HuH-7.5 (cell line): ENCODE measurements at places on chromosomes 7 and 10.

GRCh38 chr7:55657654-55658053 is 85.4 kb upstream of the VOPP1 start:
- DNase-seq = no peak

DNA sequence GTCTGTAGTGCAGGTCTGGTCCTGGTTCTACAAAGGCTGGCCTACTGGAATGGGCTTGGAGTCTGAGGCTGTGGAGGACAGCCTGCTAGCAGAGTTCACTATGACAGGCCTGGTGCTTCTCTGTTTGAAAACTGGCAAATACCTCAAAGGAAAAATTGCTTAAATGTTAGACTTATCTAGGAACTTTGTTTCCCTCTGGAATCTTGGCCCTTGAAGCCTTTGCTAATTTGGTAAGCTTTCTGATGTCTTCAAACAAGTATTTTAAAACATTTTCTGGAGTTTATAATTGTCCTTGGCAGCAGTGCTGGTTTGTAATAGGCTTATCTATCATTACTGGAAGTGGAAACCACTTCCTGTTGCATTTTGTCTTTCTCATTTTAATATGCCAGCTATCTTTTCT is 139.7 kb downstream of the TMEM26 start:
- no peak for DNase-seq

- DNase-seq = no peak
These were observed 9.3 kb downstream of the WEE2 start for GRCh38 chr7:141717450-141717849.

DNA sequence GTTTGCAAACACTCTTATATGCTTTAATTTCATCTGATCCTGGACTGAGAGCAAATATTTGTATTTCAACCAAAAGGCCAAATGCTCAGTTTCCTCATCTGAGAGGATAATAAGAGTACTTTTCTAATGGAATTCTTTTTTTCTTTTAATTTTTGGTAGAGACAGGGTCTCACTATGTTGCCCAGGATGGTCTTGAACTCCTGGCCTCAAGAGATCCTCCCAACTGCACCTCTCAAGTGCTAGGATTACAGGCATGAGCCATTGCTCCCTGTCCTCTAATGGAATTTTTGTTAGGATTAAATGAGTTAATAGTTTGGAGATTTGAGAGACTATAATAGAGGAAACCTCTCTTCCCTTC is 68.4 kb upstream of the KMT2E start:
- no peak for DNase-seq

GRCh38 chr7:150942001-150942590 is 36.0 kb downstream of the KCNH2 start:
- no peak for DNase-seq
